ENCODE measurements at places on chromosomes 3 and 15.

DNA sequence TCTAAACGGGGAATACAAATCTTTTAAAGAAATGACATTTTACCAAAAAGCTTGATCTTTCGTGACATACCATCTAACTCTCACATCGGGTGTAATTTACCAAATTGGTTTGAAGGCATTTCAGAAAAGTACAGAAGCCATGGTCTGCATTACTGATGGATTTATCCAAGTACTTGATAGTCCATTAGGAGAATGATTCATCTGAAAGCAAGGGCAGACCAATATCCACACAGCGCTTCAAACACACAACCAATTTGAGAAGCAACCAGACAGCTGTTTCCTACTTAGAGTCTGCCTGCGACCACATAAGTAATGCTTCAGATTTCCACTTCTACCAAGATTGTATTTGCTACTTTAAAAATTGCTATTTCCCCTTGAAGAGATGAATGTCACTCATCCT lies 697.6 kb upstream of the ALCAM start:
- DNase-seq: no peak

- no peak for DNase-seq
These were observed 7.4 kb downstream of the SPRED1 start for GRCh38 chr15:38260077-38260476.

DNA sequence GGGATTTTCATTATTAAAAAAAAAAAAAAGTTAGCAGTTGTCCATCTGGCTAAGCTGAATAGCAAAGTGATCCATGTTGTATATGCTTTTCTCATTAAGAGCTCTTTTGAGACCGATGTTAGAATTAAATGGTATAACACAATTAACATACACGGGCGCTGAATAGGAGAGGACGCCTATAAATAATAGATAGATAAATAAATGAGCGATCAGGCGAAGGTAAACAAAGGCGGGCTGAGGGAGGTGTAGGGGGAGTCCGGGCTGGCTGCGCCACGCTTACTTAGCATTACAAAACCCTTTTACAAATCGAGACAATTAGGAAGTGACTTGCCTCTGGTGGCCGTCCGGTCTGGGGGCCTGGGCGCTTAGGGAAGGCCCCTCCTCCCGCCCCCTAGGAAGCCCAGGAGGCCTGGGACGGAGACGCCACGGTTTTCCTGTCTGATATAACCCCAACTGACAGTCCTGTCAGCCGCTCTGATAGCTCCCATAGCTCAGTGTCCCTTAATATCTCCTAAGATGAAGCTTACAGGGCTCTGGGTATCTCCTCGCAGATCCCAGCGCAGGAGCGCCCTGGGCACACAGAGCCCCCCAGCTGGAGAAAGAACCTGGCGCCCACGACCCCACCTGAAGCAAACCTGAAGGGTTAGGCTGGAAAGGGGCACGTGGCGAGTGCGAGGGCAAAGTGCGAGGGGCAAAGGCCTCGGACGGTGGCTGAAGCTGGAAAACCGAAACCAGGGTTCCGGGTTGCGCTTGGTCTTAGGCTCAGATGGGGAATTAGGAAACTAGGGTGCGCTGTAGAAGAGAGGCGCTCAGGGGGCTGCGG lies 3.6 kb downstream of the SOX14 start:
- no peak for DNase-seq

DNA sequence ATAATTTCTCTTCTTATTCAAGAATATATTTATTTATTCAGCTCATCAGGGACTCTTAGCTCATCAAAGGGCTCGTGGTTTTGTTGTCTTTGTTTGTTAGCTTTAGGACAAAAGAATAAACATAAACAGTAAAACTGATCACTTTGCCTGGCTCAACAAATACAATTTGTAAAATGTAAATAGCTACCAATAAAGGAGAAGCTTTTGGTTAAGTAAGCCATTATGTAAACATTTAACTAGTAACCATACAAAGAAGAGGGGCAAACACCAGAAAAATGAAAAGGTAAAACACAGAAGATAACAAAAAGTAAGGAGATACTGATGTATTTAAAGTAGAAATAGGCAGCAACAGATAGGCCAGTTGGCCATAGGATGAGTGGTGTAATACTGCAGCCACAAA lies 761.7 kb downstream of the ROBO1 start:
- no peak for DNase-seq

DNA sequence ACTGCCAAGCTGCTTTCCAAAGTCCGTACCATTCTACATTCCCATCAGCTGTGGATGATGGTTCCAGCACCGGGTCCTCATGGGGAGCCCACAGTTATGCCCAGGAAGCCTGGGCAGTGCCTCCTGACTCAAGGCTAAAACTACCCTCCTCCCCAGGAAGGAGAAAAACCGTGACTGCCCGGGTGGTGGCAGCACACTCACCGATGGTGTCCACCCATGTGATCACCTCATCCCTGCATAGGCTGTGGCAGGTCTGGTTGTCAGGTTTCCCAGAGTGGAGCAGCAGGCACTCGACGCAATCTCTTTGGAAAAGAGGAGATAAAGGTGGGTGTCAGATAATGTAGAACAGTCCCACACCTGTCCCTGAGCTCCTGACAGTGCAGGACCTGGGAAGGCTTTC lies 38.6 kb downstream of the UMPS start:
- no peak for DNase-seq

DNA sequence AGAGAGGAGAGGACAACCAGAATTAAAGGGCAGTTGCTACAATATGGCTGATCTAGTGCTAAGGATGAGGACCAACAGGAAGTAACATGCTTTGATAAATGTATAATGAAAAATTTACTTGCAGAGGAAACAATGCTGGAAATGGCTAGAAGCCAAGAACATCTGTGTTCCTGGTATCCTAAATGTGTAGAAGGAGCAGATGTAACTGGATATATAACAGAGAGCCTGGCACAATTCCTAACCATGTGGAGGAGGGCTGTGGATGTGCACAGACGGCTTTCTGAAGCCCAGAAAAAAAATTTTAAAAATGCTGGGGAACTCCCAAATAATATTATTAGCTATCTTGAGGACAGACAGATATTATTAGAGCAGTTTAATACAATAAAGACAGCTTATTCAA lies 159.4 kb upstream of the GBE1 start:
- no peak for DNase-seq

GRCh38 chr15:39942101-39942752 lies 8.3 kb downstream of the EIF2AK4 start:
- no peak for DNase-seq

DNA sequence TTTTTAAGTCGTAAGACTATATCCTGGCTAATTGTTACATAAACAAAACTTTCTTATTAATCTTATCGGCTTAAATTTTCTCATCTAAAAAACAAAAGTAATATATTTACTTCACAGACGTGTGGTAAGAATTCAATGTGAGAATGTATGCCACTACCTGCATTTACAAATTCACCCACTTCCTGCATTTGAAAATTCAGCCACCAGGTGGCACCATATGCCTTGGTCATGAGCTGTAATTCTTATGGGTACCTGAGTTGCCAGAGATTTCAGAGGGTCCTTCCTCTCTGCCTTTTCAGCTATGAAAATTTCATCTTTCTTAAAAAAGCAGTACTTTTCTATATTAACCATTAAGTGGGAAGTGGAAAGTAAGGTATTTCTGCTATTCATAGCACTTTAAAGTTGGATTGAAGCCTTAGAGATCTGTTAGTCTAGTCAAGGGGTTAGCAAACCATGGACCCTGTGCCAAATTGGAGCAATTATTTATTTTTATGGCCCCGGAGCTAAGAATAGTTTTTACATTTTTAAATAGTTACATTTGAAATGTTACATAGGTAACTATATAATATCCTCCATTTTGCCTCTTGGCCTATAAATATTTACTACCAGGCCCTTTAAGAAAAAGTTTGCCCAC lies 127.8 kb downstream of the HCN4 start:
- peak; percentile 72 for DNase-seq

GRCh38 chr15:88813960-88814359 lies 10.7 kb downstream of the ACAN start:
- DNase-seq: no peak

DNA sequence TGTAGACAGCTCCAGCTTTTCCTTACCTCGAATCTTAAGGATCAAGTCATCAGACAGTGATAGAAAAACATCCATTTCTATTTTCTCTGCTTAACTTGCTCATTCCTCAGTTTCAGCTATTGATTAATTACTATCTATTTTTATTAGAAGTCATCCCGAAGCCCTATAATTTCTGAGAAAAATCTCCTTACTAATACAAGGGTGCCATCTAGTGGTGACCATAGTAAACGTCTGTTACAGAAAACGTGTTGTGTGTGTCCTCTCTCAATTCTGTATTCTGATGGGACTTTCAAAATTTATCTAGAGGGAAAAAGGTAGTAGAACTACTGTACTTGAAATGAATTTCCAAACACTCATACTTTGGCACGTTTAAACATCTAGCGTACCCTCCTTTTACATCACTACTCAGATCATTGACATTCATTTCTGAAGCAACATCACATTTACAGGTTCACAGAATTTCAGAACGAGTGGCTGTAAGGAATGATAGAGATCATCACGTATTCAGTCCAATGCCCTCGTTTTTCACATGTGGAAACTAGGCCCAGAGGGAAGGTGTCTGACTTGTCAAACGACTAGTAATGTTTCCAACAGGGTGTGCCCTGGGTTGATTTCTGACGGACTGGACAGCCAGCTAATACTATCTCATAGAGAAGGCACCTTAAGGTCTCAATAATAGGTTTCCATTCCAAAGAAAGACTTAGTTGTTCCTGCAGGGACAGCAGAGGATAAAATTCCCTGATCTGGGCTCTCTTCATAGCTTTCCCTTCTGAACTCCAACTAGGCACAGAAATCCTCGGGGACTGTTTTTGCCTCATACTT lies 25.6 kb downstream of the HACD2 start:
- DNase-seq: peak; percentile 8

DNA sequence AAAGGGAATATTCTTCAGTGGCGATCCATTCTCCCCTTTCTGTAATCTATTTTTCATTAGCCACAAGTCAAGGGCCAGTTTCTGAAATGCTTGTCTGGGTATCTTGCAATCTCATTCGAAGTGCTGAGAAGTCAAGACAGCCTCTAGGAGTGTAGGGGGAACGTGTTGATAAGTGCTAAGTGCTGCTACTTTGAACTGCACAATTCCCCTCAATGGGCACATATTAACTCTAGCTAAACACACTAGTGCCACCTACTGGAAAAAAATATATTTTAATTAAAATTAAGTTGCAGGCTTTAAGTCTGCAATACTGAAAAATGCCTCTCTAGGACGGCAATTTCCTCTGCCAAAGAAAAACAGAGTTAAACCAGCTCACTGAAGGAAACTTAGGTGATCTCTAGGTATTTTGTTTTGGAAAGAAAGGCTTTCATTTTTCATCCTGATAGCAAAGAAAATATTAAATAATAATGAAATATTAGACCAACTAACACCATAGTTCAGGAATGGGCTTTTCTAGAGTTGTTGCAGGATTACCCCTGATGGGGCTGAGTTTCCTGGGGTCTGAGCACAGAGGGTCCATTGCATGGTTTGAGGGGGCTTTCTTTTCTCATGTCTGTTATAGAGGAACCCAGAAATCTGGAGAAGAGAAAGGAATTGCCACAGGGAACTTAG lies 181.9 kb upstream of the KBTBD8 start:
- no peak for DNase-seq

- no peak for DNase-seq
These were observed 6.7 kb downstream of the NANOGP8 start for GRCh38 chr15:35078221-35078915.

GRCh38 chr3:176967522-176967921 lies 229.8 kb downstream of the TBL1XR1 start:
- no peak for DNase-seq

- no peak for DNase-seq
These were observed 894 bp upstream of the TM4SF4 start for GRCh38 chr3:149473357-149474249.

DNA sequence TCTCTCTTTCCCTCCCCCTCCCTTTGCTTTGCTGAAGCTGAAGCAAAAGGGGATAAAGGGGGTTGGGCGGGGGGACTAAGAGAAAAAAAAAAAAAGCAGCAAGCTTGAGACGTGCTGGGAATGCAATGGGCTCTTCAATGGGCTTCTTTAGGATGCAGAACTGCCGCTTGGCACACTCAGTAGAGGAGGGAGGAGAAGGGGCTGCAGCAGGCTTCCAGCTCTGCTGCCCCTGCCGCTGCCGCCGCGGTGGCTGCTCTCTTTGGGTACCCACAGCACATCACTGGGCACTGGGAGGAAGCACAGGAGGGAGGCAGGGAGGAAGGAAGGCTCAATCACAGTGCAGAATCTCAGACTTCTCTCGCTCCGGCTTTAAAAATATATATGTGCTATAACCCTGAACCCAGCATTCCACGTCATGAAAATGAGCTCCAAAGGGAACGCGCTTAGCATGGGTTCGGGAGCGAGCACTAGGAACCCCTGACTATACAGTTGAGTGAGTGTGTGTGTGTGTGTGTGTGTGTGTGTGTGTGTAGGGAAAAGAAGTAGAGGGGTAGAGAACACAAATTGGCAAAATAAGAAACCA lies 3.5 kb downstream of the SLITRK3 start:
- DNase-seq: no peak

DNA sequence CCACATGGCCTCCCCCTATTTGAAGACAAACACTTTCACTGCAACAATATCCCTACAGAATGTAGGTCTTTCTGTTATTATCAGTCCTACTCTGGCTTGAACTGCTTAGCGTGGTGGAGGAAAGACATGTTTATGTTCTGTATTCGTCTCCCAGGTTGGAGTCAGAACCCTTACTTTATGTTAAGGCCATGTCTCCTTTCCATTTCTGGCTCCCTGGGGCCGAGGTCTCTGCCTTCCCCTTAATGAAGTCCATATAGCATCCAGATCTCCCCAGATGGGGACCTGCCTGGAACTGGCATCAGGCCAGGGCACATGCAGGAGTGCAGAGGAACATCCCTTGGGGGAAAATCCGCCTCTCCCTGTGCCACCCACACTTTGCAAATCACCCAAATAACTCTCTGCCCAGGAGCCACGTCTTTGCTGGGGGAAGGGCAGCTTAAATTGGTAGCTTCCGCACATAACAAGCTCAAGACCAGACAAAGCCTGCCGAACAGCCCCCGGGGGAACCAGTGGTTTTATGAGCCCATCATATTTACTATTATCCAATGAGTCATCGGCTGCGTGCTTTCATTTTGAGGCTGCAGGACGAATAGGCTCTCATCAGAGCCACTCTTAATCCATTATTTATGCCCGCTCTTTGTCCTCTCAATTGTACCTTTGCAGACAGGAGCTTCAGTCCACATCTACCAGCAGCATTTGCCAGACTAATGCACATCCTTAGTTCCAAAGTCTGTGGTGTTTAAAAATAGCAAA lies 237.0 kb downstream of the UACA start:
- DNase-seq: no peak

GRCh38 chr15:73141216-73141900 lies 89.1 kb downstream of the NEO1 start:
- no peak for DNase-seq

GRCh38 chr3:58386626-58387365 lies 46.8 kb downstream of the PDHB start:
- DNase-seq: no peak

DNA sequence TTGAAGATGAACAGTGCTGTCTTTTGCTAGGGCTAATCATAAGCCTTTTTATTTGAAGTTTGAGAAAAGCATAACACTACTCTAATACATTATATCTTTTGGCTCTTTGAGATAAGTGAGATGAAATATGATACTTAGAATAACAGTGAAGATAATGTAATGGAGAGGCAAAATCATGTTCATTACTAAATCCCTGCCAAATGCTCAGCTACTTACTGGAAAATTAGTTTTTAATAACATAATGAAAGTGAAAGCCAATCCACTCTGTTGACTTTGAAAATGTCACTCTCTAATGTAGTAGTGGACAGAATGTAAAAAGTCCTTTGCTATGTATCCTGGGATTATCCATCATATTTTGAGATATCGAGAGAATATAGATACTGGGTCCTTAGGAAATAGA lies 35.9 kb upstream of the MYH15 start:
- no peak for DNase-seq
